ENCODE measurements at places on chromosomes 2 and 18.

DNA sequence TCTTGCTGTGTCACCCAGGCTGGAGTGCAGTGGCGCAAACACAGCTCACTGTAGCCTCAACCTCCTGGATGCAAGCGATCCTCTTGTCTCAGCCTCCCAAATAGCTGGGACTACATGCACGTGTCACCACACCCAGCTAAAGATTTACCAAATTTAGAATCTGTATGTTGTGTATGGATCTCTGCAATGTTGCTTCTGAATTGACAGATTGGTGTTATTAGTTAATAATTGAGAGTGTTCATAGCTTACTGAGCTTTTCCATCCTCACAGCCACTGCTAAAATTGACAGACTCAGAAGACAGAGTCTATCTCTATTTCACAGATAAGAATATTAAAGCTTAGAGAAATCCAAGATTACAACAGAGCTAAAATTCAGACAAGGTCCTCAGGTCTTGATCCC, 4.3 kb upstream of the NBAS start:
- DNase-seq = no peak

DNA sequence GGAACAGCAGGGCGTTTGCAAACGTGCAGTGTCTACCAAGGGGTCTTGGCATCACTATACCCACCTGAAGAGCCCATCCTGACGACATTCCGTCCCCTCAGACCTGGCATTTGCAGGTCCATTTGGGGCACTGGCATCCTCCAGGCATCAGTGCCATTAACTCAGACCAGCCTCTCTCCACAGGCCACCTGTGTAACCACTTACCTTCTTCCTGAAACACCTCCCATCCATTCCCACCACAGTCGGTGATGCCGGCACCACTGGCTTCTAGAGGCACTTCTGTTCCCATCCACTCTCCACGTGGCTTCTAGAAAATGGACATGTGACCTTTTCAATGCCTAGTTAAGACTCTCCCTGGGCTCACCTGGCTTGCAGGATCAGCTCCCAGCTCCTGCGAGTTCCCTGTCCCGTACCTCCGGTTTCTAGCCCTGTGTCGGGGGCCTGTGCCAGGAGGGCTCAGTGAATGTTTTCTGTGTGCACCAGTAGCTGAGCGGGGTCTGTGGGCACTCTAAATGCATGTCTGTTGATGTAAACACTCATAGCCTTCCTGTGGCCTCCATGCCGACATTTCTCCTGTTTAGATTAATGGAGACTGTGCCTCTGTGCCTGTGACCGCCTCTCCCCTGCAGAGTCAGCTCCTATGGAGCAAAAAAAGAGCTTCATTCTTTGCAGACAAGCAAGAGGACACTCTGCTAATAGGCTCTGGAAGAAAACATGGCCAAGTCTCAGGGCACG, 458.0 kb upstream of the HS6ST1 start:
- no peak for DNase-seq

GRCh38 chr18:79586436-79587225, 93.0 kb upstream of the CTDP1 start:
- DNase-seq = no peak

GRCh38 chr2:117980783-117981676, 32.8 kb downstream of the CCDC93 start:
- no peak for DNase-seq

DNA sequence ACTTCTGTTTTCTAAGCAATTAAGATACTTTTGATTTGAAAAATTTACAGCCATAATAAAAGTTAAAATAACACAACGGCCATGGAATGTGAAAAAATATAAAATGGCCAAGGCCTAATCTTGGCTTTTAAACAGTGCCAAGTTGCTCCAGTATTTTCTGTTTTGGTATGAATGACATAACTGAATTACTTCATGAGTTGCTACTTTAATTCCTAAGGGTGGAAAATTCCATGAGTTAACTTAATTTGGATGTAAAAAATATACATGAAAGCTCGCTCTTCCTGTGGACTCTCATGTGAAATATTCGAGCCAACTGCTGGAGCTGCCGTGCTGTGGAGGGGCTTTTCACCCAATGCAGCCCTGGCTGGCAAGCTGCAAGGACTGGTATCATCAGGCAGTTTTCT, 286.0 kb upstream of the CCDC68 start:
- no peak for DNase-seq

DNA sequence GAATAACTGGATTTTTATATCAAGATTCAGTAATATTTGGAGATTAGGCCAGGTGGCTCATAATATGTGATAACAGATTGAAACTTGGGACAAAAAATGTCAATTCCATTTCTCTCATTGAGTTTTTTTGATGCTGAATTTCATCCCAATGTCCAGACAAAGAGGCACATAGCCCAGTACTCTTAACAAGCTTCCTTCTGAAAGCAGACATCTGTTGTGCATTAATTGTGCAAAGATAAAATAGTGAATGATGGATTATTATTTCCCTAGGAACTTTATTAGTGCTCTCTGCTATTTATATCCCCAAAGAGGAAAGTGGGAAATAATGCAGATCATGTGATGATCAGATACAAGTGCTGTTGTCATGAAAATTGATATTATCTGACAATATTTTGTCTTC, 234.1 kb downstream of the CCDC102B start:
- DNase-seq = no peak

- DNase-seq = peak; percentile 89
These were observed 7.5 kb downstream of the SERTAD2 start for GRCh38 chr2:64646007-64646880.

DNA sequence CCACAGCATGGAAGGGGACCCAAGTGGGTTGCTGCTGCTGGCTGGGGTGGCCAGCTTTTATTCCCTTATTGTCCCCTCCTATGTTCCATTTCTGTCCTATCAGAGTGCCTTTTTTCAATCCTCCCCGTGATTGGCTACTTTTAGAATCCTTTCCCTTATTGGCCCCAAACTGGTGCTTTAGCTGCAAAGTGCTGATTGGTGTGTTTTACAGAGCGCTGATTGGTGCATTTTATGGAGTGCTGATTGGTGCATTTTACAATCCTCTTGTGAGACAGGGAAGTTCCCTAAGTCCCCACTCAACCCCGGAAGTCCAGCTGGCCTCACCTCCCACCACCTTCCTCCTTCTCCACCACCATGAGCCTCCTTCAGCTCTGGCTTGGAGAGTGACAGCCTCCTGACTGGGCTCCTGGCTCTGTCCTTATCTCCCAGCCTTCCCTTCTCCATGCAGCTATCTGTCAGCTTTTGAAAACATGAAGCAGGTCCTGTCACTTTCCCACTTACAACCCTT, 20.7 kb upstream of the PLB1 start:
- no peak for DNase-seq

GRCh38 chr2:162732946-162733698, 105.4 kb downstream of the KCNH7 start:
- DNase-seq = no peak

DNA sequence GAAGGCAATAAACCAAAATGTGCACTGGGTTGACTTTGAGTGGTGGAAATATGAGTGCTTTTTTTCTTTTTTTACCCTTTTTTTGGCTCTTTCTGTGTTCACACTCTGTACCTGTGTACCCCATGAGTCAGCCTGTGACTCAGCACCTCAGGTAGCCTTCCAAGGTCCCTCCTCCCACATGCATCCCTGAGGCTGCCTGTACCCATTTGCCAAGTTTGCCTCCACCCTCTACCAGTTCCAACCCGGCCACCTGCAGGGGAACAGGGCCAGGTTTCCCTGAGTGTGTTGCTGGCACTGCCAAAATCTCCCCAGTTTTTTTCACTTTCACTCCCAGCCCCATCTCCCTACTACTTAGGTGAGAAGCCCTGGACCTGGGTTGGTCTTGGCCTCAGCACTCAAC, 14.0 kb downstream of the CXCR1 start:
- no peak for DNase-seq

DNA sequence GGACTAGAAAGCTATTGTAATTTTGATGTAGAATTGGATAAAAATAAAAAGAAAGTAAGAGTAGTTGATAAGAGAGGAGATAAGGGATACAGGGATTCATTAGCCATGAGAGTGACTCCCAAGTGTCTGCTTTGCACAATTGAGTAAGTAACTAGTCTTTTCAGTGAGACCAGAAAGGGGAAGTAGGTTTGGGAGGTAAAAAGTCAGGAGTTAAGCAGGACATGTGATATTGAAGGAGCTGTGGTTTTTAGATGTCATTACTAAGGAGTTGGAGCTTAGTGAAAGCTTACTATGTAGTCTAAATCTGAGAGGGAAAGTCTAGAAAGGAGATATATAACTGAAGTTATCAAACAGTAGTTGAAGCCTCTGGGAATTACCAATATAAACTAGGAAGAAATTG, 93.4 kb downstream of the SLC5A7 start:
- no peak for DNase-seq

DNA sequence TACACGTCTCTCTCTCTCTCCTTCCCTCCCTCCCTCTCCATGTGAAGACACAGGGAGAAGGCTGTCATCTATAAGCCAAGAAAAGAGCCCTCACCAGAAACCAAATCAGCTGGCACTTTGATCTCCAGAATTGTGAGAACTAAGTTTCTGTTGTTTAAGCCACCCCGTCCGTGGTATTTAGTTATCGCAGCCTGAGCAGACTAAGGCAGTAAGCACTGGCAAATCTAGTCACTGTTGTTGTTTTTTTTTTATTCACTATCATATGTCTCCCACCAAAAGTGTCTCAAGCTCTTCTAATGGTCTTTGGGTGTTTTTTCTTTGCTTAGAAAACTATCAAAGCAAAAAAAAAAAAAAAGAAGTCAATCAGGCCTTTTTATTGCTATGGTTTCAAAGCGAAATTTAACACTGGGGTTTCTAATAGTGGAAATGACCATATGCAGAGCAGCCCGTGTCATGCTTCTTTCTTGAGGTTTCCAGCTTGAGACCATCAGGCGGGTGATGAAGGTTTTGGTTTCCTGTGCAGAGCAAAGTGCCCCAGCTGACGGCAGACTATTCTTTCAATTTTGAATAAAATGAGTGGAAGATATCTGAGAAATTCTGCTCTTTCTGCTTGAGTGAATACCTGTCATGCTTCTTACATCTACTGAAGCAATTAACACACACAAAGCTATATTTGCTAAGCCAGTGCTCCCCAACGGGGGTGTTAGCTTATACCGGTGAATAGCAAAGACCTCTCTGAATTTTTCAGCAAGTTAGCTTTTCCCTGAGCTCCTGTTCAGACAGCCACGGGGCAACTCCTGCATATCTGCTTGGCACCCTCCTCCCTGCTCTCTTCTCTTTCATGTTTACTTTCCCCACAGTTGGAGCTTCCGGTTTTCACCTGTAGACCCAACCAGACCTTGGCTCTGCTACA, 394.1 kb upstream of the ATP5MC3 start:
- DNase-seq = no peak

DNA sequence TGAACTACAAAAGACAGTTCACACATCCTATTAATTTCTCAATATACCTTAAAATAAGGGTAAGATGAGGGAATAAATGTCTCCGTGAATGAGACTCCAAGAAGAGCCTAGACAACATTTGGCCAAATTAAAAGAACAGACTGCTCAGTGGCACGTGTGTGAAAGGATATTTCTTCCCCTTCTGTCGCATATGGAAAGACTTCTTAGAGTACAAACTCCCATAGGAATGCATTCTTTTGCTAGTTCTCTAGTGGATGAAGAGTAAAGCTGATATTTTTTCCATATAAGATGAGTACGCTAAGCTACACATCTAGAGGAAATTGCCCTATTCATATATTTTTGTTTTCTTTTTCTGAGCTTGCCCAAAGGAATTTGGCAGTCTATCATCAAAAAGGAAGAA, 710.0 kb upstream of the ID2 start:
- DNase-seq = no peak

DNA sequence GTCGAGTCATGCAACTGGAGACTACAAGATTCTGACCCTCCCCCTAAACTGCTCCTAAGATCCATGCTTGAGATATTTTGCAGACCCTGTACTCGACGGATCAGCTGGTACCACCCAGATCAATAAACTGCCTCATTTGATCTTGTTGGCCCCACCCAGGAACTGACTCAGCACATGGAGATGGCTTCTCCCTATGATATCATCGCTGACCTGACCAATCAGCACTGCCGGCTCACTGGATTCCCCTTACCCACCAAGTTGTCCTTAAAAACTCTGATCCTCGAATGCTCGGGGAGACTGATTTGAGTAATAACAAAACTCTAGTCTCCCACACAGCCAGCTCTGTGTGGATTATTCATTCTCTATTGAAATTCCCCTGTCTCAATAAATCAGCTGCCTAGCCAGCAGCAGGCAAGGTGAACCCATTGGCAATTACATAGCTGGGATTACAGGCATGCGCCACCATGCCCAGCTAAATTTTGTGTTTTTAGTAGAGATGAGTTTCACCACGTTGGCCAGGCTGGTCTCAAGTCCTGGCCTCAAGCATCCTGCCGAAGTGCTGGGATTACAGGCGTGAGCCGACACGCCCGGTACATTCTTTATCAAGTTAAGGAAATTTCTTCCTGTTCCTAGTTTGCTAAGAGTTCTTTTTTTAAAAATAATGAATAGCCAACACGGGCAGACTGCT, 43.6 kb downstream of the VPS54 start:
- DNase-seq = peak; percentile 18

GRCh38 chr18:332007-332406, 64.2 kb upstream of the THOC1 start:
- no peak for DNase-seq

DNA sequence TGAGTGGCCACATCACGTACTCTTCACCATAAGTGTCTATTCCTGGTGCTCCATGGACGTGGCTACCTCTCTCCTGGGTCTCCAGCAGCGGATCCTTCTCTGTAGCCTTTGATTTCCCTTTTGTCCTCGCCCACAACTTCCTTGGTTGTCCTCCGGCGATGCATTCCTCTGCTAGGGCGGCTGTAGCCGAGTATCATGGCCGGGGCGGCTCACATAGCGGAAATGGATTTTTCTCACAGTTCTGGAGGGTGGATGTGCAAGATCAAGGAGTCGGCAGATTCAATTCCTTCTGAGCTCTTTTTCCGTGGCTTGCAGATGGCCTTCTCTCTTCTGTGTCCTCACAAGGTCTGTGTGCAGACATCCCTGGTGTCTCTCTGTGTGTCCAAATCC, 35.7 kb downstream of the ACKR3 start:
- DNase-seq = no peak

DNA sequence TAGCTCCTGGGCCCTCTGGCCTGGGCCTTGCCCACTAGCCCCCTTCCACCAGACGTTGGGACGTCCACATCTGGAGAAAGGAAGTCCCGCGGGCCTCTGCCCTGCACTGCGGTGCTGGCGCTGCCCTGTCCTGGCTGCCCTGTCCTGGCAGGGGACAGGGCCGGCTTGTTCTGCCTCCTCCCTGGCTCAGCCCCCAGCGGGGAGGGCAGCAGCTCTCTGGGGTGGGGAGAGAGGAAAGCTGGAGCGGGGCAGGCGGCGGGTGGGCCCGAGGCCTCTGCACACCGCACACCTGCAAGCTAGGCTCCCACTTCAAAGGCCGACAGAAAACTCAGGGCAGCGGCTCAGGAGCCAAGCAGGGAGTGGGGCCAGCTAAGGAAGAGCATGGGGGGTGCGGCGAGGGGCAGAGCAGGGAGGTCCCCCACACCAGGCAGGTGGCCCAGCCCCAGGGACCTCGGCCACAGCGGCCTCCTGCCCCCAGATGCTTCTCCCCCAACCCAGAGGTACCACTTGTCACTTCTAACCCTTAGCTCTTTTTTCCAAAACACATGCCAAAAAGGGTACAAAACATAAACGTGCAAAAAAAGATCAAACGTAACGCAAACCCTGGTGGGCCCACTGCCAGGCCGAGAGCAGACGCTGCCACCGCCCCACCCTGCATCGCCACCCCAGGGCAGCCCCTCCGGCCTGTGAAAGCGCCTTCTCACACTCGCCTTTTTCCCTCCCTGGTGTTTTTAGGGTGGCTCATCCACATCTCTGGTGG, 13.5 kb downstream of the SNED1 start:
- no peak for DNase-seq

- DNase-seq = no peak
These were observed 122.5 kb upstream of the WDR75 start for GRCh38 chr2:189318761-189319160.

GRCh38 chr18:58297198-58297597, 253.2 kb downstream of the NEDD4L start:
- no peak for DNase-seq

GRCh38 chr2:240921311-240921994, 15.3 kb downstream of the CROCC2 start:
- DNase-seq = no peak

All from stimulated activated CD4-positive, alpha-beta T cell treated with anti-CD3 and anti-CD28 coated beads, Interleukin-4, amount 100 ng/mL, for 24 hours (primary cell).